NCI-H1417 treated with DMSO at 0.1 percent for 48 hours (cell line): ENCODE measurements at places on chromosomes 4 and X.

- no peak for DNase-seq
These were observed 11.0 kb upstream of the CWH43 start for GRCh38 chr4:48974979-48975640.

DNA sequence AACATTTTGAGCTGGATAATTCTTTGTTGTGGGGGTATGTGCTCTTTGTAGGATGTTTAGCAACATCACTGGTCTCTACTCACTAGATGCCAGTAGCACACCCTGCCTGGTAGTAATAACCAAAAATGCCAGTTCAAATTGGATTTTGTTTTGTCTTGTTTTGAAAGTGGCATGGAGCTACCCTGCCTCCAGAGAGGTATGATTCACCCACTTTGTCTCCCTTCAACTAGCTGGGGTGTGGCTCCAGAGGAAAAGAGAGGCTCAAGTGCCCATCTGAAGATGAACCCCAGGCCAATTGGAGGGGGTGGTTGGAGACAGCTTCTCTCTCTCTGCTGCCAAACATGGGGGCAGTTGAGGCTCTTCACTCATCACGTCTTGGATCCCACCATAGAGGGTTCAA lies 34.5 kb downstream of the NIPAL1 start:
- DNase-seq: no peak

- no peak for DNase-seq
These were observed 26.7 kb downstream of the BCLAF3 start for GRCh38 chrX:19964017-19964710.

- no peak for DNase-seq
These were observed 552 bp downstream of the ADH5 start for GRCh38 chr4:99088023-99088449.

DNA sequence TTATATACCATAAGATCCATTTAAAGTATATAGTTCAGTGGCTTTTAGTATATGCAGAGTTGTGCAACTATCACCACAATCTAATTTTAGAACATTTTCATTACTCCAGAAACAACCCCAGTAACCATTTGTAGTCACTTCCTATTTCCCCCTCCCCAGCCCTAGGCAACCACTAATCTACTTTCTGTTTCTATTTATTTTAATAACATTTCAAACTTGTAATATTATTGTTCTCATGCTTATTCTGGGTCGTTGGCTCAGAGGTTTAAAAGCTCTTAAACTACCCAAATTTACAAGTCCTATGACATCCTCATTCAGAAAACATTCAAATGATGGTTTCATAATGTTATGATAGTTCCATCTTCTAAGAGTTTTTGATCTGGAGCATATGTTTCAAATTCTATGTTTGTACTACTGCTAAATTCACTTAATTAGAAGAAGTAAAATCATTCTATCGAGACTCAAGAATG lies 18.4 kb downstream of the XIAP start:
- DNase-seq: no peak

- no peak for DNase-seq
These were observed 2.2 kb downstream of the PLXNB3 start for GRCh38 chrX:153766098-153766817.

DNA sequence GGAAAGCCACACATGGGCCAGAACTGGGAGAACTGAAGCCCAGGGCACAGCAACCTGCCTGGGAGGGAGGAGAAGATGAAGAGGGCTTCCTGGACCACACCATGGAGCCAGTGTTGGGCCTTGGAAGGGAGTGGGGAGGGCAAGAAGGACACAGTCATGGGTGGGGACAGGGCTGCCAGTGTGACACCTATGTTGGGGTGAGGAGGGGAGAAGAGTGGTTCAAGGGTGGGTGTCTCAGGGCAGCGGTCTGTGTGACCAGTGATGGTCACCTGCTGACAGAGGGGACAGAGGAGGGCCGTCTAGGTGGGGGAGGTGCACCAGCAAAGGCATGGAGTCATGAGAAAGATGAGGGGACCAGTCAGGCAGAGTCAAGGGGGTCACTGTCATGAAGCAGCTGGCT lies 13.8 kb downstream of the MAGED2 start:
- no peak for DNase-seq

GRCh38 chrX:12378706-12379105 lies 240.4 kb downstream of the FRMPD4 start:
- no peak for DNase-seq

DNA sequence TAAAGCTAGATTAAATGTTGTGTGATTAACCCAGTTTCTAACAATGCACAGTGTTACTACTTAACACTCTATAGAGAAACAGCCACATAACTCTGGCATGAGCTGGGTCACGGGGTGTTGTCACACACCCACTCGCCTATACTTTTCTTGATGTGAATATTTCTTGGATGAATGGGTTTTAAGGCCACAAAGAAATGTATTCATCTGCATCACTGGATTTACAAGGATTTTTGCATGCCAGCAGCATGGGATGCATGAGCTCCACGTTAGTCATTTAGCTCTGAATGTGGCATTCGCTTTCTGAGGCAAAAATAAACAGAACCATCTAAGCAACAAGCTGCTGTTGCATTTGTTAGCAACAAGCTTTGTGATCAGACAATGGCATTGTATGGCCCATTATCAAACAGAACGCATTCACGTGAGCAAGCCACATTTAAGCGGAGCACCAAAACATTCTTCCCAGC lies 89.7 kb downstream of the LRP2BP start:
- DNase-seq: no peak

- DNase-seq: no peak
These were observed 38.0 kb downstream of the MAGEE2 start for GRCh38 chrX:75746891-75747639.

DNA sequence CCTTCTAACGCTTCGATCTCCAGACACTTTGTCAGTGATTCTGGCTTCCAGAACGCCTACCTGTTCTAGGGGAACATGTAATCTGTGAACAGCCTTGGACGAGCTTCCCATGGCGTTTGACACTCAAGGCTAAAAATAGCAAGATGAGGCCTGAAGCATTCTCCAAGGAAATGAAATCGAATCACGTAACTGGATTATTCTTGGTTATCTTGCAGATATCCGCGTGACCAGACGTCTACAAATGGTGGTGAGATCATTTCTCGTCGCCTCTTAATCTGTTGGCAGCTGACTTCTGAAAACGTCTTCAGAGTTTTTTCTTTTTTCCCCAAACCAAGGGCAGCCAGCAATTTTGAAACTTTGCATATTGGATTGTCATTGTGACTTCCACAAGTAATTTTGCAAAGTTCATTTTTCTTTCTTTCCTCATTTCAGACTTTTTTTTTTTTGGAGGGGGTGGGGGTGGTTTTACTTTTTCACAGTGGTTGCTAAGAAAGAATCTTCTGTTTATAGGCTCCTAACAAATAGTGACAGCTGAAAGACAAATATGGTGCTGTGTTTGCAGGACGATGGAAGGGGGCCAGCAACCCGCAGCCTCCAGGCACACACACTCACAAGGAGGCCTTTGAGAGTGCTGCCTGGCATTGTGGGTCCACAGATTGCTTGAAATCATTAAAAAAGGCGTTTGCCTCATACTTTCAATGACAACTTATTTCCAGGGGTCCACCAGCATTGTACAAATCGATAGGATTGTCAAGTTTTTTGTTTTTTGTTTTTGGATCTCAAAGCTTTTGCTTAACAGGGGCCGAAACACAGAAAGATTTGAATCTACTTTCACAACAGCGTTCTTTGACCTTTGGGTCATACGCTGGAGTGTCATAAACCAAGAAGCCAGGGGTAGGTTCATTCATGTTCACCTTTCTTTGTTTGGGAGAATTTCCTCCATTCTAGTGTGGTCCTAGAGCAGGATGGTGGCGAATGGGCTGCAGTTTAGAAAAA lies 32.4 kb upstream of the PDLIM3 start:
- DNase-seq: no peak

GRCh38 chr4:4248029-4248884 lies at the start of gene TMEM128:
TMEM128 (minus strand) TSS chr4:4248223; CDS start chr4:4248202, 21 bp downstream.
- DNase-seq: peak; percentile 41

GRCh38 chr4:79255793-79256192 lies 70.1 kb downstream of the NAA11 start:
- DNase-seq: no peak

DNA sequence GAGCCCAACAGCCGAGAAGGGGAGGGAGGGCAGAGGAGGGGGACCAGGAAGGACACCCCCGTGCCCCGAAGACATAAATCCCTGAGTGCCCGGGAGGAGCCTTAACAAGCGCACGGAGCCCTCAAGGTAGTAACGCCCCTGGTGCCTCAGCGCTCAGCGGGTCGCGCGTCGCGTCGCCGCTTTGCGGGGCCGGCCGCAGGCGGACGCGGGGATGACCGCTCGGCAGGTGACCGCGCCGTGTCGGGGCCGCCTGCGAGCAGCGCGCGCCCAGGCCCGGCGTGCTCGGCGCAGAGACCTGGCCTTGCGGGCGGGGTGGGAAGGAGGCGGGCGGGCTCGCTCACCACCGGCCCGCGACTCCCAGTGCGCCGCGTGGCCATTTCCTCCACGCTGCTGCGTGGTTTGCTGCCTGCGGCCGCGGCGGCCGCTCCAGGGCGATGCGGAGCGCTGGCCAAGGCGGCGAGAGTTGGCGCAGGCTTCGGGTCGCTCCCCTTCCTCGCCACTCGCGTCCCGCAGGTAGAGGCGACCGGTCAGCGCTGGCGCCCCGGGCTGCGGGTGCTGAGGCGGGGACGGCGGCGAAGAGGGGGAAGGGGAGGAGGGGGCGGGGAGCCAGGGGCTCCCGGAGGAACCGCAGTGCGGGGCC lies 632 bp downstream of the CCSER1 start:
- DNase-seq: no peak

DNA sequence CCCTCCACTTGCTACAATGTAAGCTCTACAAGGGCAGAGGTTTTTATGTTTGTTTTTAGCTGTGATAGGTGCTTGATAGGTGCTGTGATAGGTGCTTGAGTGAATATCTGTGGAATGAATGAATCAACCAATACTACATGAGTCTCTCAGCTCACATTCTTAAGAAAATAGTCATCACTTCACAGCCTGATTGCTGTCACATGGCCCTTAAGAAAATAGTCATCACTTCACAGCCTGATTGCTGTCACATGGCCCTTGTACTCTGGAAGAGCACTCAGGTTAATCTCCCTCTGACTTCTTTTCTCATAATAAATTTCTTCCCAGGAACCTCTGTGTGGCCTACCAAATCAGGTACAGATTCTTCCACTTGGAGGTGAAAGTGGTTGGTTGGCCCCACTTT lies 335.2 kb downstream of the TENM3 start:
- no peak for DNase-seq

DNA sequence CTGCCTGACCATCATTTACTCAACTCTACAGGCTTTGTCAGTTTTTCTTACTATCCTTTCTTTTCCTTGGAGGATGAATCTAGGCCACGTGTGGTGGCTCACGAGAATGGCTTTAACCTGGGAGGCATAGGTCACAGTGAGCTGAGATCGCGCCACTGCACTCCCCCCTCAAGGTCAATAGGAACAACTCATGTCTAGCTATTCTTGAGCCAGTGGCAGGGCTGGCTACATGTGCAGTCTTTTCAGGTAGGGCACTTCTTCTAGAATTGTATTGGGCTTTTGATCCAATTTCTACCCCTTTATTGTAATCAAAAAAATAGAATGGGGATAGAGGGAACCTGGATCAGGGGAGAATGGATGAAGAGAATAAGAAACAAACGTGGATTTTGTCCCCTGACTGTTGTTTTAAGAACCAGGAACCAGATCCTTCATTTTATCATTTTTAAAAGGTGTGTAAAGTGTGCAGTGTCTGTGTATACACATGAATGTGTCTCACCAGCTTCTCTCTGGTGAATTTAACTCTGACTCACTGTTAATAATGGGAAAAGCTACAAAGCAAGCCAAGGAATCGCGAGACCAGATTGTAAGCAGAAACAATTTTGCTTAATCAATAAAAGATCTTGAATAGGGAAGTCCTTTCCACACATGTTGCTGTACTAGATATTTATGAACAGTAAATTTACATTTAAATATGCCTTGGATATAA lies 283.9 kb upstream of the GPC4 start:
- no peak for DNase-seq

- no peak for DNase-seq
These were observed 86.7 kb upstream of the TRIM2 start for GRCh38 chr4:153117554-153117953.

DNA sequence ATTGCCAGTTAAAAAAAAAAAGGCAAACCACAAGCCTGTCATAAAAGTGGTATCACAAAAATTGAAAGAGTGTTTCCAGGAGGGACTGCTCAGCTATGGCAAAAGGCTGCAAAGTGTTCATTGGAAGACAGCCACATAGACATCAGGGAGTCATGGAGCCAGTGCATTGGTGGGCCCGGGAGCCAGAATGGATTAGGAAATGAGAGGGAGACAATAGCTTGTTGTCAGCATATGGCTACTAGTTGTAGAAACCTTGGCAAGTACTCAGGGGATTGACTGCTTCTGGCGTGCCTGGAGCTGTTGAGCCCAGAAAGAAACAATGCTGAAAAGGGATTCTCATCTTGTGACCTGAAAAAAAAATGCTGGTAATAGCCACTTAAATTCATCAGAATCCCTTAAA lies 5.0 kb downstream of the GAR1 start:
- no peak for DNase-seq

- no peak for DNase-seq
These were observed 77.8 kb upstream of the NFKB1 start for GRCh38 chr4:102423375-102423774.

DNA sequence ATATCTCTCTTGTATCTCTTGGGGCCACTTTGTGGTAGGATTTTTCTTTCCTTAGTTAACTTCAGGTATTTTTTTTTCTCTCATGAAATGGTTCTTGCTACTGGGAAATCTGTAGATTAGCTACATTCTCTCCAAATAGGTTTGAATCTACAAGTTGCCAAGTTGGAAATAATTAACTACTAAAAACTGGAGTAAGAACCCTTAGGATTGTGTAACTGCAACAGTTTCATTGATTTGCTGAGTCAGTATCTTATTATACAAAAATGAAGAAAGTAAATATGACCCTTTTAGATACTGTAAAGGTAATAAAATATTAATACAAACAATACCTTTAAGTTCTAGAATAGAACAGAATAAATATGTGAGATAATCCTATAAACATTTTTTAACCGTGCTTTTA lies 327.9 kb downstream of the CXXC4 start:
- no peak for DNase-seq

DNA sequence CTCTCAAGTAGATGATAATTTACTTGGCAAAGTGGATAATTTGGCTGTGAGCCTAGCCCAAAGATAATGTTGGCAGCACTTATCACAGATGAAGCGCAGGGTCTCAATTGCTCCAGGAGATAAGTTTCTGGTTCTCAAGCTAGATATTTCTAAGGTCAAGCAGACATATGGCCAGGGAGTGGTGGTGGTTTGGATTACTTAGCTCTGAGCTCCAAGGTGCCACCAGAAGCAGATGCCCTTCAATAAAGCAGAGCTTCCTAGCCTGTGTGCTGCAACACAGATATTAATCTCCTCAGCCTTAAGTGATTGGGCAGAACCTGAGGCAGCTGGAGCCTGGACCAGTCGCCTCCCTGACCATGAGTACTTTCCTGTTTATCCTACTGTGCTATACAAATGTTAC lies 79.2 kb upstream of the NALF2 start:
- DNase-seq: no peak

GRCh38 chr4:156291317-156291716 lies 337.7 kb upstream of the CTSO start:
- DNase-seq: no peak

GRCh38 chr4:89712141-89712540 lies 124.8 kb downstream of the SNCA start:
- DNase-seq: no peak
